ENCODE measurements at places on chromosomes 1 and 21.

DNA sequence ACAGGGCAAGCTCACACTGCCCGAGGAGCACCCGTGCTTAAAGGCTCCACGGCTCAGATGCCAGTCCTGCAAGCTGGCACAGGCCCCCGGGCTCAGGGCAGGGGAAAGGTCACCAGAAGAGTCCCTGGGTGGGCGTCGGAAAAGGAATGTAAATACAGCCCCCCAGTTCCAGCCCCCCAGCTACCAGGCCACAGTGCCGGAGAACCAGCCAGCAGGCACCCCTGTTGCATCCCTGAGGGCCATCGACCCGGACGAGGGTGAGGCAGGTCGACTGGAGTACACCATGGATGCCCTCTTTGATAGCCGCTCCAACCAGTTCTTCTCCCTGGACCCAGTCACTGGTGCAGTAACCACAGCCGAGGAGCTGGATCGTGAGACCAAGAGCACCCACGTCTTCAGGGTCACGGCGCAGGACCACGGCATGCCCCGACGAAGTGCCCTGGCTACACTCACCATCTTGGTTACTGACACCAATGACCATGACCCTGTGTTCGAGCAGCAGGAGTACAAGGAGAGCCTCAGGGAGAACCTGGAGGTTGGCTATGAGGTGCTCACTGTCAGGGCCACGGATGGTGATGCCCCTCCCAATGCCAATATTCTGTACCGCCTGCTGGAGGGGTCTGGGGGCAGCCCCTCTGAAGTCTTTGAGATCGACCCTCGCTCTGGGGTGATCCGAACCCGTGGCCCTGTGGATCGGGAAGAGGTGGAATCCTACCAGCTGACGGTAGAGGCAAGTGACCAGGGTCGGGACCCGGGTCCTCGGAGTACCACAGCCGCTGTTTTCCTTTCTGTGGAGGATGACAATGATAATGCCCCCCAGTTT is 1.3 kb downstream of the CELSR2 start:
- DNase-seq, result no peak

DNA sequence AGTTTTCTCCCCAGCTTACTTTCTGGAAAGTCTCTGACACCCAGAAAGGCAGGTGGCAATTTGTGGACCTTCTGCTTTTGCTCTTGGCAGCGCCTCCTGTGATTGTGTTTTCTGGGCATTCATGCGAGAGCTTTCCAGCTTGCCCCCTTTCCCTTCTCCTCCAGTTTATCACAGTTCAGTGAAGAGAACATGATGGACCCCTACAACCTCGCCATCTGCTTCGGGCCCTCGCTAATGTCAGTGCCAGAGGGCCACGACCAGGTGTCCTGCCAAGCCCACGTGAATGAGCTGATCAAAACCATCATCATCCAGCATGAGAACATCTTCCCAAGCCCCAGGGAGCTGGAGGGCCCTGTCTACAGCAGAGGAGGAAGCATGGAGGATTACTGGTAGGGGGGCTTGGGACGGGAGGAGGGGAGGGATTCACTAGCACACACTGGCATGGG is 24.3 kb upstream of the IKBKE start:
- no peak for DNase-seq

GRCh38 chr1:232279909-232280400 is 350.0 kb downstream of the SIPA1L2 start:
- DNase-seq, result no peak

- peak; percentile 60 for DNase-seq
These were observed 4.6 kb downstream of the DMAP1 start for GRCh38 chr1:44217809-44218410.

- DNase-seq, result no peak
These were observed 2.8 kb upstream of the LIX1L start for GRCh38 chr1:145960468-145961108.

- DNase-seq, result no peak
These were observed 93.3 kb downstream of the SSBP3 start for GRCh38 chr1:54312796-54313316.

GRCh38 chr1:185388815-185389214 is 71.8 kb upstream of the IVNS1ABP start:
- DNase-seq, result no peak
